ENCODE measurements at places on chromosomes 1 and 21.

- DNase-seq: no peak
Observed at GRCh38 chr1:200245473-200245872, 164.4 kb downstream of the ZNF281 start.

GRCh38 chr1:96416701-96417444 lies 304.7 kb upstream of the PTBP2 start:
- no peak for DNase-seq

DNA sequence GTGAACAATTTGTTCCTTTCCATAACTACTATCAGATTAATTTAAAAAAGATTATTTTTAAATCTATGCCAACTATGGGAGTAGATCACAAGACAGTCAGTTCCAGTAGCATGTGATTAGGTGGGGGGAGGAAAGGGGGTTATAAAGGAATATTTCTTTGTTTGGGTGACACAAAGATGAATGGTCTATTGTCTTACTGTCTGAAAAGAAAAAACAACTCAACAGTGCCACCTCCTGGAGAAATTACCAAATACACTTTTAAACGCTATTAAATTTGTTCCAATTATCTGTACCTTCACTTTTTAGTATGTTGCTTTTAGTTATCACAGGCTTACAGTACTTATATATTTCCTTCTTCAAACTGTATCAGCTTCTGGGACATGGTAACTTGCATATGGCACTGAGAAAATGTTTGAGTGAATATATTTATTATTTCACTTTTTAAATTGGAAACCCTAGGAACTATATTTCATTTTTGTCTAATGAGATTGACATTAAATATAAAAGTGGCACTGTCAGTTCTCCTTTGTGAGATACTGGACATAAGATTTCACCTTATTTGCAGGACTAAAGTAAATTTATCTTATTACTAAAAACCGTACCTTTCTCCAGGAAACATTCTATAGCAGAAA lies 1.7 kb upstream of the SORT1 start:
- no peak for DNase-seq

DNA sequence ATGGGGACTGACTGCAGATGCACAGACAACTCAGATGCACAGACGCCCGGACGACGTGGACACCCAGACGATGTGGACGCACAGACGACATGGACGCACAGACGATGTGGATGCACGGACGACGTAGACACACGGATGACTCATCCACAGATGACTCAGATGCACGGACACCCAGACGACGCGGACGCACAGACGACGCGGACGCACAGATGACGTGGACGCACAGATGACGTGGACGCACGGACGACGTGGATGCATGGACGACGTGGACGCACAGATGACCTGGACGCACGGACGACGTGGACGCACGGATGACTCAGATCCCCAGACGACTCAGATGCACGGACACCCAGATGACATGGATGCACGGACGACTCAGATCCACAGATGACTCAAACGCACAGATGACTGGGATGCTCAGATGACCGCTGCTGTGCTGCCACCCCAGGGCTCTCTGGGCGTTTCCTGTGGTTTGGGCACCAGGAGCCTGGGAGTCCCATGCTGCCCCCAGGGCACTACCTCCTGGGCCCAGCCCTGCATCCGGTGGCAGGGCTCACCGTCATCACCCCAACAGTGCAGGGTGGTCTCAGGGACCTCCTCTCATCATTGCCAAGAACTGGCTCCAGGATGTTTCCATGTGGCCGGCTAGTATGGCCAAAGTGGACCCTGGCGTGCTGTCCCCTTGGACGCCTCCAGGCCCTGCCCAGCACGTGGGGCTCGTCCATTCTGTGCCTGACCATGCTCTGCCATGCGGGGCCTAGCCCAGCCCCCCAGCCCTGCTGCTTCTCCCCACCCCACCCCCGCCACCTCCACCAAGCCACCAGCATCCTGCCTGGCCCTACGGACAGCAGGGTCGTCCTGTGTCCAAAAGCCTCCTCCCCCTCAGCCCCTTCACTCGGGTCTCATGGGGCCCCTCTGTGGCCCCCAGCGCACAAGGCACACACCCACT lies 14.0 kb downstream of the FAAP20 start:
- DNase-seq: no peak

GRCh38 chr21:33902349-33902748 lies 13.3 kb downstream of the ATP5PO start:
- DNase-seq: no peak

DNA sequence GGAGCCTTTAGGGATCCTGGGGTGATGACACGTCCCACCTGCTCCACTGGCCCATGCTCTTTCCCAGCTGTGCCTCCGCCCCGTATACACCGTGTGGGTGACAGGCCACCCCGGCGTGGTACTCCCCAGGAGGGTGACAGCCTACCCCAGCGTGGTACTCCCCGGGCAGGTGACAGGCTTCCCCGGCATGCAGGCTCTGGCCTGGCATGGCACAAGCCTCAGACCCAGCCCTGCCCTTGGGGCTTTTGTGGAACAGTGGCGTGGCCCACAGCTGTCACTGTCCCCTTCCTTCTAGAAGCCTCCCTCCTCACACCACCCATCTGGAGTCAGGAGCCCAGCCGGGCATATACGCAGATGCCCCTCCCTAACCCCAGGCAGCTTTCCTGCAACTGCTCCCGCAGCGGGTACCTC lies 4.7 kb upstream of the PFKL start:
- DNase-seq: no peak

All from type B pancreatic cell (in vitro differentiated cells).